ENCODE measurements at places on chromosomes 5 and 9.

DNA sequence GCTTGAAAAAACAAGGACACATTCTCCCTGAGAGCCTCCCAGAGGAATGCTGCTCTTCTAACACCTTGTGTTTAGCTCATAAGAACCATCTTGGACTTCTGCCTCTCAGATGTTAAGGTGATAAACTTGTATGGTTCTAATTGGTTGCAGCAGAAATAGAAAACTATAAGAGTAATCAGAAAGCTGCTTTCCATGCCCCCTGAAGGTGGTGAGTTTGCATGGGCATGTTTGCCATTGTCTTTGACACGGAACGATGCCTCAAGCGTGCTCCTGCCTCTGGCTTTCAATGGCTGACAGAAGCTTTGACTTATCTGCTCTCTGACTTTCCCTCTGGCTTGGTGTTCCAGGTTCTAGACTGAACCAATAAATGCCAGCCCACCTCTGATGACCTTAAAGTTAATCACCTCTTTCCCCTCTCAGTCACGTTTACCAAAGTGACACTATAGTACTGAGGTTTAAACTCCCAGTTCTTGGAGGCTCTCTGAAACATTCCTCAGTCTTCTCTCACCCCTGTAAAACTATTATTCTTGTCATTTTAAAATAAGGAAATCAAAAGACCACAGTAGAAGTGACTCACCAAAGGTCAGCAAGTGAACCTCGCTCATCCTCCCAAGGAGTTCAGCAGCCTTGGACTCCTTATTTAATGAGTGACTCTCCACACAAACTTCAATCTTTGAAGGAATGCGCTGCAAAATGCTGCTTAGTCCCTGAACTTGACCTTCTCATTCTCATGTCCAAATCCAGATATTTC lies 103.6 kb downstream of the PIK3R1 start:
- DNase-seq = no peak
- H3K4me1 ChIP-seq = peaks cover 13% of the 10 kb centered on the region
- no peaks in the 10 kb centered on the region for H3K36me3 ChIP-seq
- no peak overlapping the region for H3K4me3 ChIP-seq
- H3K27me3 ChIP-seq = no peaks in the 10 kb centered on the region

DNA sequence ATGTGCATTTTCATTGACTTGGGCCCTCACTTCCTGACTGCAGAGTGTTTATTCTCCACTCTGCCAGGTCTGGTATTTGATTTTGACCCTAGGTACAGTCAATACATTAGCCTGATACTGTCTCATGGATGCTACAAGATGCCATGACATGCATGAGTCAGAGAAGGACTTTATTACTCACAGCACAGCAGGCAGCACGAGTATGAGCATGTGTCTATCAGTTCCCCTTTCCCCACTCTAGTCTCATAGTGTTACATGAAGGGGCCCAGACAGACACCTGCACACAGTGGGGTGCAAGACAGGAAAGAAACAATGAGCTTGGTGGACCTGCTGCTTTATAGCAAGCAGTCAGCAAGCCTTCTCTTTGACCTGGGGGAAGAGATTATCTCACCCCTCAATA lies 19.6 kb downstream of the ITGA2 start:
- H3K36me3 ChIP-seq = peaks cover 2% of the 10 kb centered on the region
- H3K27ac ChIP-seq = no peak overlapping the region
- no peaks in the 10 kb centered on the region for H3K27me3 ChIP-seq
- H3K4me1 ChIP-seq = peaks cover 22% of the 10 kb centered on the region

GRCh38 chr9:123389070-123389469 lies 33.1 kb downstream of the CRB2 start:
- H3K27me3 ChIP-seq = no peaks in the 10 kb centered on the region
- no peak for DNase-seq
- H3K27ac ChIP-seq = no peak overlapping the region
- no peaks in the 10 kb centered on the region for H3K4me1 ChIP-seq
- no peaks in the 10 kb centered on the region for H3K36me3 ChIP-seq

- H3K36me3 ChIP-seq = peaks cover 6% of the 10 kb centered on the region
- peaks cover 40% of the 10 kb centered on the region for H3K27me3 ChIP-seq
- no peaks in the 10 kb centered on the region for H3K4me1 ChIP-seq
- DNase-seq = no peak
Measured at GRCh38 chr5:2272755-2273154, 390.0 kb upstream of the IRX4 start.

- H3K27me3 ChIP-seq = no peaks in the 10 kb centered on the region
- DNase-seq = peak; percentile 82
- peaks cover 16% of the 10 kb centered on the region for H3K4me1 ChIP-seq
- no peaks in the 10 kb centered on the region for H3K36me3 ChIP-seq
- no peak overlapping the region for H3K4me3 ChIP-seq
Measured at GRCh38 chr9:130561056-130561455, 18.3 kb upstream of the FUBP3 start.

- no peak overlapping the region for H3K4me3 ChIP-seq
- peaks cover 1% of the 10 kb centered on the region for H3K4me1 ChIP-seq
- H3K27me3 ChIP-seq = no peaks in the 10 kb centered on the region
- no peak for DNase-seq
- no peaks in the 10 kb centered on the region for H3K36me3 ChIP-seq
Measured at GRCh38 chr9:109861918-109862317, 81.9 kb downstream of the PALM2AKAP2 start.

GRCh38 chr5:175166026-175166425 lies 278.0 kb downstream of the DRD1 start:
- H3K27ac ChIP-seq = no peak overlapping the region
- no peak overlapping the region for H3K4me3 ChIP-seq
- no peak for DNase-seq

- no peak overlapping the region for H3K27ac ChIP-seq
- peaks cover 25% of the 10 kb centered on the region for H3K27me3 ChIP-seq
- no peak overlapping the region for H3K4me3 ChIP-seq
- H3K4me1 ChIP-seq = no peaks in the 10 kb centered on the region
- H3K36me3 ChIP-seq = no peaks in the 10 kb centered on the region
- DNase-seq = no peak
Measured at GRCh38 chr5:68612972-68613371, 397.4 kb downstream of the PIK3R1 start.

DNA sequence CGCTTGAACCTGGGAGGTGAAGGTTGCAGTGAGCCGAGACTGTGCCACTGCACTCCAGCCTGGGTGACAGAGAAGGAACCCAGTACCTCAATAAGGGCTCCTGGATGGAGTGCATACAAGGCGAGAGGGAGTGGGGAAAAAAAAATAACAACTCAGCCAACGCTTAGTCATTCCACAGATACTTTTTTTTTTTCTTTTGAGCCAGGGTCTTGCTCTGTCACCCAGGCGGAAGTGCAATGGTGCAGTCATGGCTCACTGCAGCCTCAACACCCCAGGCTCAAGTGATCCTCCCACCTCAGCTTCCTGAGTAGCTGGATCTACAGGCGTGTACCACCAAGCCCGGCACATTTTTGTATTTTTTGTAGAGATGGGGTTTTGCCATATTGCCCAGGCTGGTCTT lies 59.5 kb upstream of the GGTA1 start:
- H3K36me3 ChIP-seq = no peaks in the 10 kb centered on the region
- peaks cover 27% of the 10 kb centered on the region for H3K4me1 ChIP-seq
- no peak overlapping the region for H3K27ac ChIP-seq
- no peaks in the 10 kb centered on the region for H3K27me3 ChIP-seq
- H3K4me3 ChIP-seq = no peak overlapping the region

Measured in MCF 10A (cell line).